RWPE2 (cell line): ENCODE measurements at places on chromosomes 11 and 22.

DNA sequence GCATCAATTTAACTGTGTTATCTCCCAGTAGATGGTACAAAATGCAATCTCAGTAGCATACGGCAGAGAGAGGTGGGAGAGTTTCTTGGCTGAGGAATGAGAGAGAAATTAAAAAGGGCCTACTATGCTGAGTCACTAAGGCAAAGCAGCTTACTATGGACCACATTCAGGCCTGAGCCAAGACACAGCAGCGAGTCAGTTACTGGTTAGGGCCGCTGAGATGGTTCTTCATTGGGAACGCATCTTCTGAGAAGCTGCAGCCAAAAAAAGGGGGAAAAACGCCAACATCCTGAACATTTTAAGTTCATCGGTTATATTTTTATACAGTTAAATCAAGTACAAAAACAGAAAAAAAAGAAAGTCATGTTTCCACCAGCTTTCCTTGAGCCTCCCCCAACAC, 61.1 kb upstream of the BDNF start:
- no peak for DNase-seq

DNA sequence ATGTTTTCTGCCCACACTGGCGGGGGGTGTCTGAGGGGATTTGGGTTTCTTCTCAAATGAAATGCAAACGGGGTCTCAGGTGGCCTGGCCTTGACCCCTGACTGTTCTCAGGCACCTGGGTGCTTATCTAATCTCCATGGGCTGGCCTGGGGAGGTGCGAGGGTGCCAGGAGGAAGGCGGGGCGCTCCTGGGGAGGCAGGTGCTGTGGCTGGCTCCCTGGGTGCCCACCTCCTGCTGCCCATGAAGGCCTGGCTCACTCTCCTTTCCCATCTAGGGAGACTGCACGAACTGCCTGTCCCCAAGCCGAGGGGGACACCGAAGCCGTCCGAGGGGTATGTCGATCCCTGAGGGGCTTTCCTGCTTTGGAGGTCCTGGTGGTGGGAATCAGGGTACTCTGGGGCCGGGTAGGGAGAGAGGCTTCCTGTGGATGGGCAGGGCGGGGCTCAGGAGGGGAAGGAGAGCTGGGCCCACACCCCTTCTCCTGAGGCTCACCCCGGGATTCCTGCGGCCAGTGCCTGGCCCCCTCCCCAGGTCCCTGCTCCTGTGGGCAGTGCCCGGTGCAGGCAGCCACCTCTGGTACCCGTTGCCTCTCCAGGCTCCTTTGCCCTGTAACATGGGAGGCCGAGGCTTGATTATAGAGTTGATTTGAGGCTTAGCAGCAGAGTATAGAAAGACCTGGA, 18.4 kb downstream of the MICALL1 start:
- DNase-seq, result no peak

DNA sequence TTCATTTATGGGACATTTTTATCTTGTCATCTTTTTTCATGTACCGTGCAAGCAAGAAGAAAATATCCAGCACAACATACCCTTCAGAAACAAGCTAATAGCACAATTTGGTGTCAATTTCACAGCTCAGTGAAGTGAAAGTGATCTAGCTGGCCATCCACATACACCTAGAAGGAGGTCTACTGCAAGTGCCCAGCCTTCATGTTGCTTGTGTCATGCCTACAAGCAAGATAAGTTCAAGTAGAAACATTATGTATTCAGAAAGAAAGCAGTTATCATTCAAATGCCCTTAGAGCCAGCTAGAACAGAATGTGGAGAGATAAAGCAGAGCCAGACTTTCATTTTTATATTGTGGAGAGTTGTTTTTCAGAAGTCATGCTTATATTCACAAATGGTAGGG, 325.7 kb upstream of the PITPNB start:
- DNase-seq, result no peak

DNA sequence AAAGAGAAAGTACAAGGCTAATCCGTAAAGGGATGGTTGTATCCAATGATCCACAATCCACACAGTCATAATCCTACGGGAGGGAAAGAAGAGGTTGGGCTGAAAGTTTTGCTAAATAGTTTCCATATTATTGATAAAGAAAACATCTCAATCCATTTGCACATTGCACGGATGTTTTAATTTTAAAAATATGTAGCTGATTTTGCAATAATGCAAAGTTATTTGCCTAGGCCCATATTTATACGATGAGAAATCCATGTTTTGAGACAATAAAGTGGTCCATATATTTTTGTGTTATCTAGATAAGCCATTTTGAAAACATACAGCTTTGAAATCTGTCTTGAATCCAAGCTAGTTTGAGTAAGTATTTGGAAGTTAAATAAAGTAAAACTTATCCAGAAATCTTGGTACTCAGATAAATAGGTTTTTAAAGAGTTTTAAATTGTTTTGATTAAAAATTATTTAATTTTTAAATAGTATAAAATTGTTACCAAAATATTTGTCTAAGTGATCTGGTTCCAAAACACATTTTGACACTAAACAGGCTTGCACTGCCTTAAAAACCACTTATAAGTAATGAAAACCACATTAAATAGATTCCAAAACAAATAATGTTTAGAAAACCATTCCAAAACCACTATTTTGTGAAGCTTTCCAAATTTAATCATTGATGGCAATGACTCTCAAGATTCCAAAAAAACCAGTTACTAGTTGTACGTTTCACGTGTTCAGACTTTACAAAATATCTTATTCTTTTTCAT, 38.2 kb upstream of the PAMR1 start:
- no peak for DNase-seq

GRCh38 chr22:40156001-40156516, 21.7 kb upstream of the TNRC6B start:
- peak; percentile 63 for DNase-seq

GRCh38 chr11:124759266-124760204, 2.6 kb downstream of the ESAM start:
- DNase-seq, result no peak

DNA sequence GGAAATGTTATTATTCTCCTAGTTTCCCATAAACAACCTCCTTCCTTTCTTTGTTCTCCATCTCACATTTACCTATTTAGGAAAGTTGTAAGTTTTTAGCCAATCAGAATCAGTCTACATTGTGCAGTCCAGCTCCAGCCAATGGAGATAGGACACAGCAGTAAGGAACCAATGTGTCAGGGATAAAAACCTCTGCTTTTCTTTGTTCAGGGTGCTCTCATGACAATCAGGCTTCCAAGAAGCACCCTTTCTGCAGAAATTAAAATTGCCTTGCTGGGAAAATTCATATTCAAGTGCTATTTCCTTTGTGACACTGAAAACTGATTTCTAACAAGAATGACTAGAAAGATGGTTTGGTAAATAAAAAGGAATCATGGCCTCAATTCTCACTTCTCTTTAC, 14.6 kb downstream of the SCGB2A1 start:
- no peak for DNase-seq

DNA sequence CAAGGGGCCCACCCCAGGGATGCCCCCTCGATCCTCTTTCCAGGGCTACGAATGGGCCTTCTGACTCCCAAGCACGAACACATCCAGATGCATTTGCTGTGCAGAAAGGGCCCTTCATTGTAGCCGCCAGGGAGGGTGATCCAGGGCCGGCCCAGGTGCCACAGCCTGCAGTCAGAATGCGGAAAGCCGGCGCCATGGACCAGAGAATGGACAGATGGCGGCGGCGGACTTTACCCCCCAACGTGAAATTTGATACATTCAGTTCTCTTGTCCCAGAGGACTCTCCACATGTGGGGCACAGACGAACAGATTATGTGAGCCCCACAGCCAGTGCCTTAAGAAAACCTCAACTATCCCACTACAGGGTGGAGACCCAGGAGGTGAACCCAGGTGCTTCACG, 87.2 kb downstream of the KIAA1671 start:
- no peak for DNase-seq

DNA sequence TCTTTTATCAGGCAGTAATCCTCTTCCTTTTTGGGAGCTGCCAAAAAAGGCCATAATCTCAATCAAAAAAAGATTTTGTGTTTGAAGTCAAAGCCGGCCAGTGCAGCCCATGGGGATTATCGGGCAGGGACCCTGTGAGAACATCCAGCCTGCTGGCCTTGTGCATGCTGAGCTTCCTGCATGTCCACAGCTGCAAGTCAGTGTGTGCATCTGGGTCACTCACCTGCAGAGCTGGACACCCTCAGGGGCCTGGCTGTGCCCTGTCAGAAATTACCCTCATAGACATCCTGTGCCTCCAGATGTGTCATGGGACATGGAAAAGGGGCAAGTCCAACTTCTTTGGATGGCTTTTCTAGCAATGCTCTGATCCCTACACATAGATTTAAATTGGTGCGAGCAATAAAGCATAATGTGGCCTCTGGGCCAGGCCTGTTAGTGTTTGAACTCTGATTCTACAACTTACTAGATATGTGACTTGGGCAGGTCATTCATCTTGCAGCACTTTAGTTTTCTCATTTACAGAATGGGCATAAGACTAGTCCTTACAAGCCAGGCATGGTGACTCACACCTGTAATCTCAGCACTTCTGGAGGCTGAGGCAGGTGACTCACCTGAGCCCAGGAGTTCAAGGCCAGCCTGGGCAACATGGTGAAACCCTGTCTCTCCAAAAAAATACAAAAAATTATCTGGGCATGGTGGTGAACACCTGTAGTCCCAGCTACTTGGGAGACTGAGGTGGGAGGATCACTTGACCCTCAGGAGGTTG, 81.6 kb upstream of the LARGE1 start:
- DNase-seq, result no peak

DNA sequence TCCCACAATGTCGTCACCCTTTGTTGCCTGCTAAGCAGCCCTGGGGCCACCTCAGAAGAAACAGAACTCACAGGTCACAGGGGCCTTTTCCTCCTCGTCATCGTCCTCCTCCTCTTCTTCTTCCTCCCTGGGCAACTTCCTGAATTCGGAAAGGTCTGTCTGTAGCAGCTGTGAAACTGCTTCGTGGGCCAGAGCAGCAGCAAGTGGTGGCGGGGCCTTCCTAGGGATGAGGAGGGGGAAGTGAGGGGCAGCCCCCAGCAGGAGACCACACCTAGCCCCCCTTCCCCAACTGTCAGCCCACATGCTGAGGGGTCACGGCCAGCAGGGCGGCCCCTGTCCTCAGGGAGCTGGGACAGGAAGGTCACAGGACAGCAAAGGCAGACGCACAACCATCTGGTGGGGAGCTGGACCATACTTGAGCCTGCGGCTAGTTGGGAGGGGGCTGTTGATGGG, 13.2 kb downstream of the PPM1F start:
- DNase-seq, result no peak

DNA sequence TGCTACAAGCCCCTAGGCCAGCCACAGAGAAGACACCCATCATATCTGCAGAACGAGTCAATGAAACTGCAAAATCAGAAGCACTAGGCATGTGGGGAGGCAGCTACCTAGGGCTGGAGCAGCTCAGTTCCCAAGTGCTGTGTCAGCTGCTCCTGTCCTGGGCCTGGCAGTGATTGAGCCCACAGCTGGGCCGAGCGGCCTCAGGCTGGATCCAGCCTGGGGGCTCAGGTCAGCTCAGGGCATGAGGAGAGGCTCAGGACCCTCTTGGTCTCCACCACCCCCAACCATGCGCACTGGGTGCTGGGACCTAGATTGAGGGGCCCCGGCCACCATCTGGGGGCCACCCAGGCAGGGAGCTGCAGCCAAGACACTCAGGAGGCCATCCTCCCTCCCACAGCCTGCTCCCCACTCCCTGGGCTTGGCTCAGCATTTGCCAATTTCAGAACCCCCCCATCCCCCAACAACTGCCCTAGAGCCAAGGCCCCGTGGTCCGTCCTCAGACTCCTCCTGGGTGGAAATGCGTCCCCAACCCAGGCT, 2.4 kb upstream of the TNNT3 start:
- DNase-seq, result no peak

GRCh38 chr22:37569921-37570660, 9.8 kb downstream of the LGALS2 start:
- no peak for DNase-seq

GRCh38 chr11:8168485-8169257, at the start of gene RIC3:
Gene RIC3 (minus strand): TSS chr11:8169025. CDS start chr11:8168989, 36 bp downstream.
- DNase-seq, result no peak

- DNase-seq, result no peak
These were observed 9.6 kb upstream of the TP53I11 start for GRCh38 chr11:44960200-44960845.

- DNase-seq, result no peak
These were observed 312.7 kb downstream of the NTM start for GRCh38 chr11:131683131-131683530.

- DNase-seq, result no peak
These were observed 237.2 kb downstream of the LRRC4C start for GRCh38 chr11:41222236-41222635.

- DNase-seq, result peak; percentile 61
These were observed 14.0 kb downstream of the KIAA0930 start for GRCh38 chr22:45226503-45227186.
